NCI-H2081 (cell line): ENCODE measurements at places on chromosomes 1 and 21.
A peak's percentile ranks its signal among the peaks of the same experiment; 100 is the strongest.

- no peak for DNase-seq
Observed at GRCh38 chr1:64881281-64881680, 85.1 kb downstream of the JAK1 start.

GRCh38 chr1:89525169-89525855 lies 683 bp downstream of the LRRC8B start:
- peak; percentile 24 for DNase-seq

DNA sequence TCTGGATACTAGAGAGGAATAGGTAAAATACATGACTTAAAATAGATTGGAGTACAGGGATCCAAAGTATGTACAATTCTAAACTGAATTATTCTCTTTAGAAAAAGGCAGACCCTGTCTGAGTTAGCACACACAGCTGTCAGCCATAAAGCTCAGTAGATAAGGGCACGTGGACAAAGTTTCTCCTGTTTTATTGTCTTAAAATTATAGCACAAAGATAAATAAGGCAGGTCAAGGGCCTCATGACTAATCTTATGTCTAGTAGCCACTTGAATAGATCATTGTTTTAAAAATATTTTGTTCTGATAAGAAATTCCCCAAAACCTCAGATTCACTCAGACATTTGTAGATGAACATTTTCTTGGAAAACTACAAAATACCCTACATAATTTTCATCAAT lies 205.2 kb downstream of the ZP4 start:
- DNase-seq: no peak

DNA sequence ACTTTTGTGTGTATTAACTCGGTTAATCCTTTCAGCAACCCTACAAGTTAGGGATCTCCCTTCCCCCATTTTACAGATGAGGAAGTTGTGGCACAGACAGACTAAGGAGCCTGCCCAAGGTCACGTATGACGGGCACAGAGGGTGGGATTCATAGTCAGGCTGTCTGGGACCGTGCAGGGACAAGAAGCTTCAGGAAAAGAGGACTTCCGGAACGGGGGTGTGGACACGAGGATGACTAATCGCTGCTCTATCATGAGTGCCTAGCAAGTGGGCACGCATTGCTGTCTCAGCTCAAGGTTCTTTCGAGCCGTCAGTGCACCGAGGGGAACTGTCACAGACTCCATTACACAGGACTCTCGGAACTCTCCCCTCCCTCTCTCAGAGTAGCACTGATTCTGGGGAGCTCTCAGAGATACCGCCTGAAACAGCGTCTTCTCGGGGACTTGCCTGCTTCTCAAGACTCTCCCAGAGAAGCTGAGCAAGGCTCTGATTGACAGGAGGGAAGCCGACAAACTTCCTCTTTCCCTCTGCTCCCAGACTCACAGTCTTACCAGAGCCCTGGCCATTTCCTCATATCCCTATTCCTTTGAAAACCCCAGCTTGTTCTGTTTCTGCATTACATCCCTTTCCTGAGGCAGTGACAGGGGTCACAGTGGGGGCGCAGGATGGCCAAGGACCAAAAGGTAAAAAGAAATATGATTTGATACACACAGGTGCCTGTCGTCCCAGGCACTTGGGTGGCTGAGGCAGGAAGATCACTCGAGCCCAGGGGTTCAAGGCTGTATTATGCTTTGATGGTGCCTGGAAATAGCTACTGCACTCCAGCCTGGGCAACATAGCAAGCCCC lies 14.4 kb downstream of the FHAD1 start:
- no peak for DNase-seq

DNA sequence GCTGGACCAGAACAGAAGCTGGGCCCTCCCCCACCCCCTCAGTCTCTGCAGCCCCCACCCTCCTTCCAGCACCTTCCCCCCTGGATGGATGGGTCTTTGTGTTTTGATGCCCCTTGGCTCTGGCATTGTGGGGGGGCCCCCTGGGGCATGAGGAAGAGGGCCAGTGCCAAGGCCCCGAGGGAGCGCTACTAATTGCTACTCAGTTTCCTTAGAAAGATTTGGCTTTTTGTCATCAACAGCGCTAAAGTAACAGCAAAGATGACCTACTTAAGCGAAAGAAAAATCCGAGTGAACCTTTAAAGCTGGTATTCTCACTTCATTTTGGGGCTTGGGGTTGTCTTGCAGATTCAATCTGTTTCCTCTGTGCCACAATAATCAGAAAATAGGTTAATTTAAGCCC lies 63.5 kb downstream of the SKI start:
- DNase-seq: no peak

DNA sequence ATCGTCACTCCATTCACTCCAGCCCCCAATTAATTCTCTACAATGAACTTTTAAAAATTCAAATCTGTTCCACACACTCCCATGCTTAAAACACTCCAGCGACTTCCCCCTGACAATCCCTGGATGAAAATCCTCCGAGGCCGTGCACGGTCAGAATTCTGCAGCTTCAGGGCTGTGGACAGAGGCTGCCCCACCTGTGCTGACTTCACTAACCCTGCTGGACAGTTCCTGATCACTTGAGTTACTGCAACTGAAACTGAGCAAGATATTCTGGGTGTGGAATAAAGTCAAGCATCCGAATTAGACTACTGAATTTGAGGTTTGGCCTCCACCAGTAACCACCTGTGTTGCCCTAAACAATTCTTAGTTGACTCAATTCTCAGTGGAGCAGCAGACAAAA lies 1.0 kb upstream of the JAK1 start:
- DNase-seq: no peak

DNA sequence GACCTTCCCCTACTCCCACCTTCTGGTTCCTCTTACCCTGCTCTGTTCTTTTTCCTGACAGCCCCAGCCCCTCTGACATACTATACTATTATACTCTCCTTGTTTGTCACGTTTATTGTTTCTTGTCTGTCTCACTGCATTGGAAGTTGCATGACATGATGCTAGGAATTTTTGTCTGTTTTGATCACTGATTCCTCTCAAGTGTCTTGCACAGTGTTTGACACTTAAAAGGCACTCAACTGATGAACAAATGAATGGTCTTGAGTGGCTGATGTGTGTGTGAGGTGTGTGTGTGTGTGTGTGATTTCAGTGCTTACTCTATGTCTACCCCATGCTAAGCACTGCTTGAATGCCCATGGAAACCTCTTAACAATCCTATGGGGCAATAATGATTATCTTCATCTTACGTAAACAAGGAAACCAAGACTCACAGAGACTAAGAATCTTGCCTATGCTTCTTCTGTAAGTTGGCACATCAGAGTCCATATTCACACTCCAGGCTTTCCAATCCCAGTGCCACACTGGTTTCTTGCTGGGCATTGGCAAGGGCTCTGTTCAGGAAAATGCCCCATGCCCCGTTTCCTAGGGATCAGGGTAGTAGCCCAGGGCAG lies 59.7 kb downstream of the ATP1A1 start:
- no peak for DNase-seq

GRCh38 chr1:1914971-1915692 lies at the start of gene CALML6:
TSS of gene CALML6 (plus strand) at chr1:1915260. CDS start at chr1:1915281, 21 bp downstream.
- DNase-seq: no peak

GRCh38 chr1:78691995-78692747 lies 42.5 kb downstream of the IFI44 start:
- DNase-seq: no peak

GRCh38 chr1:97960470-97960869 lies 39.6 kb upstream of the DPYD start:
- no peak for DNase-seq

GRCh38 chr21:45482899-45483821 lies 59.1 kb downstream of the SLC19A1 start:
- DNase-seq: no peak

GRCh38 chr1:175191659-175192058 lies 917 bp downstream of the KIAA0040 start:
- DNase-seq: no peak

DNA sequence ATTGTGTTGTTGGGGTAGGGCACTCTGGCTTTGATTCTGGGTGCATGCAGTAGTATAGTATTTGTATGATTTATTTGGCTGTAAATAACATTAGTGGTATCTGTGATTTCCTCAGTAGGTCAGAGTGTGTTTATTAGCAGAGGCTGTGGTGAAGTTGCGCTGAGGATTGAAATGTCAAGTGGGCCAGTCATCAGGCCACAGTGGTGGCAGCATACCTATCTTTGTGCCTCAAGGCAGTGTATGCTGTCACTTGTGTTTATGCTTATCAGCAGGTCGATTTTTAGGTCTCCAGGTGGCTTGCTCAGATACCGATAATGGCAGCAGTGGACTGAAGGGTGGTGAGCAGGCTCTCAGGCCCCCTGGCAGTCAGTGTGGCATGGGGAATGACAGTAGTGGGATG lies 11.3 kb downstream of the LY9 start:
- DNase-seq: no peak

GRCh38 chr1:162323023-162323422 lies 53.6 kb downstream of the SPATA46 start:
- no peak for DNase-seq

DNA sequence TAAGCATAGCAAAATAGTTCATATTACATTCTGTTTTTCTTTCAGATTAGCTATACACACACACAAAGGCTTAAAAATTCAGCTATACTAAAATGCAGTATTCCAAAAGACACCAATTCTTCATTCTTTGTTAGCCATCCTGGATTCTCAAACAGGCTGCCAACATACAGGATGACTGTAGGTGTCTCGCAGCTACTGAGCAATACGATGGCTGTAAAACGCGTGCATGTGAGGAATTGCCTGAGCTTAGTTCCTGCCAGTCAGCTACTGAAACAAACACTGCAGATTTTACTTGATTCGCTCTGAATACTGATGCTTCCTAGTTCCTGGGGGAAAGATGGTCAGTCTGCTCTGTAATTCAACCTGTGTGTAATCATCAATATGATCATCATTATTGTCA lies 24.7 kb upstream of the HMGN1 start:
- DNase-seq: no peak

DNA sequence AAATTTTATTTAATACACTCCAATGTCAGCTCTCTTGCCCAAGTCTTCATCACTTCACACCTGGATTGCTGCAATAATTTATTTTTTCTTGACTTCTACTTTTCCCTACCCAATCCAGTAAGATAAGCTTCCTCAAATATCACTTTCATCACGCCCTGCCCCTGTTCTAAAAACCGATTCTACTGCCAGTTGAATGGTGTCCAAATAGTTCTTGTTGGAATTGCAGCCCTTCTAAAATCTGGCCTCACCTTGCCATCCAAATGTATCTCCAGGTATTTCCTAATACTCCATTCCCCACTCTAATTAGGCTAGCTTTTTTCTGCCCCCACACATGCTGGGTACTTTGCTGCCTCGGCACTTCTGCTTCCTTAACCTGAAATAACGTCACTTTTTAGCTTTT lies 152.5 kb downstream of the HMCN1 start:
- DNase-seq: no peak

DNA sequence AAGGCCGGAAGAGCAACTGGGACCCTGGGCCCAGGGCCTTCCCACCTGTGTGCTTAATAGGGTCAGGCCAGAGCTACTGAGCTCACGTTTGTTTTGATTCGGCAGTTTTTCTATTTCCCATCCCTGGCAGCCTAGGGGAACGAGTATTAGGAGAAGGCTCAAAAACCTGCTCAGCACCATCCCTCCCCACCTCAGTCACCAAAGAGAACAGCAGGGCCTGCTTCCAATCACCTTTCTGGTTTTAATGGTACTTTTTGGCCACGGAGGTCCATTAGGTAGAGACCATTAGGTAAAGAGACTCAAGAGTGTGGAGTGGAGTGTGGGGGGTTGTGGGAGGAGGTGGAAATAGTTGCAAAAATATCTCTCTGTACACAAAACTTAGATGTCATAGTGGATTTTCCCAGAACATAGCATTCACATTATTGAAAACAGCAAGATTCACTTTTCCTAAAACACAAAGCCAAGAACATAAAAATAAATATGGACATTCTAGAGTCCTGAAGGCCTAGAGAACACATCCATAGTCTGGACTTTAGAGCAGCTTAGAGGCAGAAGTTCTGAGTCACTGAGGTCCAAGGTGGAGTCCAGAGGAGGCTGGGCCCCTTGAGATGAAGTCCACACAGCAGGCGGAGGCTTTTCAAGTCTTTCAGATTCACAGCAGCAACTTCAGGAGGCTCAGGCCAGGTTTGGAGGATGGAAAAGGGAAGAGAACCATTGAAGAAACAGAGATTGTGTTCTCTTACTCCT lies 19.5 kb downstream of the NUAK2 start:
- DNase-seq: no peak

- no peak for DNase-seq
Observed at GRCh38 chr1:174114106-174114505, 45.2 kb upstream of the RABGAP1L start.

DNA sequence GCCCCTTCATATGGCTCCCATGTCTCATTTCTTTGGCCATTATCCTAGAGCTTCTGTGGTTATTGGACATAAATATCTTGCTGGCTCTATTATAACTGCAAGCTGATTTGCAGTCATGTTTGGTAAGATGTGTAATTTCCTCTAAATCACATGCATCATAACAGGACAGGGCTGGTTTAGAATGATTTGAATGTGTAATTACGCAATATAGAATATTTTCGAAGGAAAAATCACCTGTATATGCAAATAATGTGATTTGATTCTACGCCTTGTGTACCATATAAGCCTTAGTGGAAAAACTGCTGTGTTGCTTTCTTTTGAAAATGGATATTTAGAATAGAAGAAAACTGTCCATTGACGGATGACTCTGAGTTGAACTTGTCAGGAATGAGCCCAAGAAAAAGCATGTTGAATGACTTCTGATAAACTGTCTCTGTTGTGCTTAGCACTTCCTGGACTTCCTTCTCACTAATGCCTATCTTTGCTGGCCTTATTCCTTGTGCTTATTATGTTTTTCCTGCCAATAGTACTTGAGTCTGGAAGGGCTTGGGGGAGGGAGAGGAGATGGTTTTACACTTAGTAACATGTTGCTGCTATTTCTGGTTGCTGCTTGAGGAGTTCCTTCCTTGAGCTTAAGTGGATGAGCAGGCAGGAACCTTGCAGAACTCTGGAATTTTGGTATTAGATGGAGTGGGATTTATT lies 6.5 kb downstream of the CACHD1 start:
- no peak for DNase-seq

GRCh38 chr1:173365341-173365740 lies 111.8 kb upstream of the PRDX6 start:
- no peak for DNase-seq

GRCh38 chr1:40248412-40248811 lies 675 bp downstream of the TMCO2 start:
- DNase-seq: no peak

DNA sequence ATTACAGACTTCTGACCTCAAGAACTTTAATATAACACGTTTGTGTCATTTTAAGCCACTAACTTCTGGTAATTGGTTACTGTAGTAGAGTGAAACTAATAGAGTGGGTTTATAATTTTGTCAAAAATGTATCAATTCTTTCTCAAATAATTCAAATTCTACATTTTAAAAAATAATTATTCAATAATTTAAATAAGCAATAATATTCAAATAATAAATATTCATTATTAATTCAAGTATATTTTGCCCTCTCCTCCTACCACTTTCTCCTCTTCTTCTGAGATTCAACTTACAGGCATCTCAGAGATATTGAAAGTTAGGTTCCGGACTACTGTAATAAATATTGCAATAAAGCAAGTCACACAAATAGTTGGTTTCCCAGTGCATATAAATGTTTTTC lies 1107.1 kb downstream of the KCNT2 start:
- DNase-seq: no peak

- no peak for DNase-seq
Observed at GRCh38 chr1:204986181-204986580, 56.8 kb upstream of the CNTN2 start.
